ENCODE measurements at places on chromosomes 16 and 17.
A peak's percentile ranks its signal among the peaks of the same experiment; 100 is the strongest.

- DNase-seq, result no peak
Measured at GRCh38 chr17:46978489-46979146, 435 bp downstream of the RPRML start.

DNA sequence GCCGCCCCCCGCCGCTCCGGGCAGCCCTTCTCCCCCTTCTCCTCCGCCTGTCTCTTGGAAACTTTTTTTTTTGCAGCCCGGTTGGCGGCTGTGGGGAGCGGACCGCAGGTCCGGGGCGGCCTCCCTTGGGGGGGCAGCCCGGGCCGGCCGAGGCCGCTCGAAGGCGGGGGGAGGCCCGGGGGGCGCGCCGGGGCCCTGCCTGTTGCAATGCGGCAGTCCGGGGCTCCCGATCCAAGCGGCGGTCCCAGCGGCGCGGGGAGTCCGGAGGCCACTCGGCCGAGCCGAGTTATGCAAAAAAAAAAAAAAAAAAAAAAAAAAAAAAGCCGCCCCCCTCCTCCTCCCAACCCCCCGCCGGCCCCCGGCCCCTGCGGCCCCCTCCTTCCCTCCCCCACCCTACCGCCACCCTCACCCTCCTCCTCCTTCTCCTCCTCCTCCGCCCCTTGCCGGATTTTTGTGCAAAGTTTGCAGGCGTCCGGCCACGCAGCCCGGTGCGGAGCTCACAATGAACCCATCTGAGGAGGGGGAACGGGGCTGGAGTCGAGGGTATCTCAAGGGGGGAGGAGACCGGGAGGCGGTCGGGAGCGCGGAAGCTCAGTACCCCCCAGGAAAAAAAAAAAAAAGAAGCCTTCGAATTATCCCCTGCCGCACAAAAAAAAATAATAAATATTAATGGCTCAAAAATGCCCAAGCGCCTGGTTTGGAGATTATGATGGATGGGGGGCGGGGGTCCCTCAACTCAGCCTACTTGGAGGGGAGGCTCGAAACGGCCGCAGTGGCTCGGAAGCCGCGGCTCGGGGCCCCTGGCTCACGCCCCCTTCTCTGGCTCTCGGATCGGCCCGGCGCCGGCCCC, at the start of gene ZNF423:
Gene ZNF423 (minus strand): TSS at position 291 of the 850 bp plus-strand sequence. CDS start 338 bp downstream, outside the sequence.
- no peak for DNase-seq

DNA sequence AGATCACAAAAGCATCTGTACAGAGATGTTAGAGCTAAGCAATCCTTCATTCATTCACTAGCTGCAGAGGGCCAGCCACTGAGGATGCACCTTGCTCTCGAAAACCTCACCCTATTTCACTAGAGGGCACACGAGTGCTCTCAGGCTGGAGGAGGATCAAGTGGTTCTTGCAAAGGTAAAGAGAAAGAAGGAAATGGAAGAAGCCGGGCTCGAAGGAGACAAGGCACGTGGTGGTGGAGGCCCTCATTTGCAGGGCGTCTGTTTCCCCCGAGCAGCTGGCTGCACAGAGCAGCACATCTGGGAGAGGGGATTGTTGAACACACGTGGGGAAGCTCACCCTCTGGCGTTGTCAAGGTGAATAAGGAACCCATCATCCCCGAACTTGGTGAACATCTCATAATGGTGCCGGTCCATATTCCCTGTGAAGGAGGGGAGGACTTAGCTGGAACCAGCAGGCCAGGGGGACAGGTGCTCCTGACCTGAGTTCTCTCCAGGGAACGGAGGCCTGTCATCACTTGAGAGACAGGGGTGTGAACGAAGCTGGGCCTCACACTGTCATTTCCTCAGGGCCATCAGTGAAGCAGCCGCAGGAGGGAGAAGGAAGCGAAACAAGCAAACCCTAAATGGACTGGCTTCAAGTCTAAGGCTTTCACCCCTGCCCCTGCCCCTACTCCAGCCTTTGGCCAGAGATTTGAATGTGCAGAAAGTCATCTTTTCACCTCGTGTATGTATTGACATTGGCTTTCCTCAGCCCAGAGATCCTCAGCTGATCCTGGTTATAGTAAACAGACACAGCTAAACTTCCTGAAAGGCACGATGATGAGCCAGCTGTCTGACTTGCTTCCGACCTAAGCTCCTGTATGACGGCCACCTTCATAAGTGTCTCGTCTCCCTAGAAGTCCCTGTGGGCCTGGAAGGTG, 27.6 kb downstream of the PRKAR1A start:
- no peak for DNase-seq

DNA sequence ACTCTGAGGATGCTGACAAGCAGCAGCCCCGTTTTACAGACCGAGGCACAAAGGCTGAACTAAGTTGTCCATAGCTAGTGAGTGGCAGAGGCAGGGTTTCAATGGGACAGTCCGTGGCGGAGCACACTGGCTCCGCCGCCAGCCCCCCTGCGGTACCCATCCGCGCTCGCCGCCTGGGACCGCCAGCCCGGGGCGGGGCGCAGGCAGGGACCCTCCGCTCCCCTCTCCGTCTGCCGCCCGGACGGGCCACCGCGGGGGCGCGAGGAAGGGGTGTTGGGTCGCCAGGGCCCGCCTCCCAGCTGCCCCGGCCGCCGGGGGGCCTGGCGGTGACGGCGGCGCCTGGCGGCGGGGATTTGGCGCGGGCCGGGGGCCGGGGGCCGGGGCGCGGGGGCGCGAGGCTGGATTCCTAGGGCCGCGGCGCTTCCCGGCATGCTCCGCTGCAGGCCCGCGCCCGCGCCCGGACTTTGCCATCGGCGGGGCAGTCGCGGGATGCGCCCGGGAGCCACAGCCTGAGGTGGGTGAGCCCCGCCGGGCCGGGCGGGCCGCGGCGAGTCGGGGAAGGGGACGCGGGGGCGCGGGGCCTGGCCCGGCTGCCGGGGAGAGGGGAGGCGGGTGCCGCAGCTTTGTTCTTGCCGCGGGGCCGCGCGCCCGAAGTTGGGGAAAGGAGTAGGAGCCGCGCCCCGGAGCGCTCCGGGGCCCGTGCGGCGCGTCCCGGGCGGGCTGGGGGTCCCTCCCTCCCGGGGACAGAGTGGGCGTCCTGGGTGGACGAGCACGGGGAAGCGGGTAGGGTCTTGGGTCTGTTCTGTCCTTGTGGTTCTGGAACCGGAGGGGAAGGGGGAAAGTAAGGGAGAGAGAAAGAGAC, at the start of gene TMEM98:
Gene TMEM98 (plus strand): TSS at position 430 of the 862 bp plus-strand sequence. CDS start 3,376 bp downstream, outside the sequence.
- DNase-seq, result no peak

GRCh38 chr17:57284583-57284982, 28.3 kb downstream of the MSI2 start:
- no peak for DNase-seq

- no peak for DNase-seq
Measured at GRCh38 chr16:81846105-81846504, 67.0 kb downstream of the PLCG2 start.

DNA sequence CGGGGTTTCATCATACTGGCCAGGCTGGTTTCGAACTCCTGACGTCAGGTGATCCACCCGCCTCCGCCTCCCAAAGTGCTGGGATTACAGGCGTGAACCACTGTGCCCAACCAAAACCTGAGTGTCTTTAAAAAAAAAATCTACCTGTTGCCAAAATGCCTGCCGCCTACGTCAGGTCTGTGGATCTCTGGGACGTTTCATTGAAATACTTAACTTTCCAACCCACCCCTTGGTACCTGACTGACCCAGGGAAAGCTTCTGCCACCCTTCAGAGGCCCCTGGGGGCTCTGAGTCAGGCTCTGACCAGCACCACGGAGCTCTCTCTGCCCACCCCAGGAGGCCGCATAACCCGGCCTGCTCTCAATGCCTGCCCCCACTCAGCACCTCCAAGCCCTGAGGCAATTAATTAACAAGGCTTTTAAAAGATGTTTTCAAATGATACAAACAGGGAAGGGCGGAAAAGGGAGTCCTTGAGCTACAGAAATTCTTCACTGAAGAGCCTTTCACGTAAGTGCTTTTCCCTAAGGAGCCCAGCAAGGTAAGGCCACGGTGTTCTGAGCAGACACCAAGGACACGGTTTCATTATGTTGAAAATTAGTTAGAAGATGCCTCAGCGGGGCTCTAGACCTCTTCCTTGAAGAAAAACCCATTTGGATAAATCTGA, 29.3 kb upstream of the GSG1L start:
- no peak for DNase-seq

DNA sequence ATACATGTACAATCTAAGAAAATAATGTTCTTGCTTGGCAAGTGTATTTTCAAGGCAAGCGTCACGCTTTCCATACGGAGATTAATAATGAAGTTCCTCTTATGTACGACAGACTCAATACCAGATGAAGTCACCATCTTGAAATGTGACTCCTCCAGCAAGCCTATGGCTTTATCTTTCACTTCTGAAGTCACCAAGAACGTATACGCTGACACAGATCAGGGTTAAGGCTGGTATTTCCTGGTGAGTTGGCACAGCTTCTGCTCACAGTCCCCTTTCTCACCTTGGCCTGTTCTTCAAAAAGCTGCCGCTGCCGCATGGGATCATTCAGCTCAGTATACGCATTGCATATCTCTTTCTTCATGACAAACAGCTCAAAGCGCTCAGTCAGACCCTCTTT, 6.1 kb upstream of the ADAT1 start:
- DNase-seq, result no peak

- DNase-seq, result no peak
Measured at GRCh38 chr17:4307179-4307930, 43.6 kb upstream of the ANKFY1 start.

- DNase-seq, result no peak
Measured at GRCh38 chr17:19645734-19646201, 2.8 kb upstream of the ALDH3A2 start.

GRCh38 chr17:29568331-29569244, at the start of gene TP53I13:
Gene TP53I13, plus strand, starts transcription at chr17:29568701. Its CDS starts 58 bp downstream, at chr17:29568759.
- DNase-seq, result peak; percentile 60

GRCh38 chr17:28547096-28547622, 5.3 kb downstream of the UNC119 start:
- DNase-seq, result no peak

DNA sequence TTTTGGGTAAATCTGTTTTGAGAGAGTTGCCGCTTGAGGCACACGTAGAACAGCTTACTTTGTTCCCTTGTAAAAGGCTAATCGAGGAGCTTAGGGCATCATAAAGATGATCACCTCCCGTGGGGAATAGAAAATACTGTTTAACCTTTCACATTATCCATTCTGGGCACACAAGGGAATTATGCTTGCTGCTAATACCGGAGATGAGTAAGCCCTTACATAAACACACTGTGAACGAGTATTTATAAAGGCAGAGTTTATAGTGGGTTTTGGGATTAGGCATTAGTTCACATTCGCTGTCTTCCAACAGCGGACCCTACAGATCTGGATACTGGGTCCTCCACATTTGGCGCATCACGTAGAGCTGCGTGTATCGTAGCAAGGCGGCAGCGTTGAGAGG, 51.2 kb upstream of the CNTNAP4 start:
- DNase-seq, result peak; percentile 79

DNA sequence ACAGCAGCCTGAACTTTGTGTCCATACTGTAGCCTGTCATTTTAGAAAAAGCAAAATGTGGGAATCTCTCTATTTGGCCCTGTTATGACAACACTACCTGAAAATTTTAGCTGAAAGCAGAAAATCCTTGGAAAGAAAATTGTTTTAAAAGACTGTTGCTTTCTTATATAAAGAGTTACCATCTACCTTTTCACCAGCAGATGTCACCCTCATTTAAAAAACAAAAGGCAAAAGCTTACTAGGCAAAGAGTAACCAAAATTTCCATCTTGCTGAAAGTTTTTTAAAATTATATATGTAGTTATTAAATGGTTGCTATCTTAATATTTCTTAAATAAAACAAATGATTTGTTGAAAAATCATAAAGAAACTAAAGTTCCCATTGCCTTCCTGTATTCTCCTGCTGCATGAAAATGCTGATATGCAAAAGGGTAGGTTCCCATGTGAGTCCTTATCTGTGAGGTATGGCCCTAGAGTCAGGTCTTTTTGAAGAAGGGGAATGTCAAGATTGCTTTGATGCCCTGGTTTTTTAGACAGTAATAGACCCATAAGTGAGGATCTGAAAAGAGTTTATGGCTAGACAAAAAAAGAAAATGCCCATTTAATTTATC, 61.0 kb downstream of the TNRC6C start:
- peak; percentile 9 for DNase-seq

- no peak for DNase-seq
Measured at GRCh38 chr17:66248285-66248684, 19.1 kb upstream of the APOH start.

DNA sequence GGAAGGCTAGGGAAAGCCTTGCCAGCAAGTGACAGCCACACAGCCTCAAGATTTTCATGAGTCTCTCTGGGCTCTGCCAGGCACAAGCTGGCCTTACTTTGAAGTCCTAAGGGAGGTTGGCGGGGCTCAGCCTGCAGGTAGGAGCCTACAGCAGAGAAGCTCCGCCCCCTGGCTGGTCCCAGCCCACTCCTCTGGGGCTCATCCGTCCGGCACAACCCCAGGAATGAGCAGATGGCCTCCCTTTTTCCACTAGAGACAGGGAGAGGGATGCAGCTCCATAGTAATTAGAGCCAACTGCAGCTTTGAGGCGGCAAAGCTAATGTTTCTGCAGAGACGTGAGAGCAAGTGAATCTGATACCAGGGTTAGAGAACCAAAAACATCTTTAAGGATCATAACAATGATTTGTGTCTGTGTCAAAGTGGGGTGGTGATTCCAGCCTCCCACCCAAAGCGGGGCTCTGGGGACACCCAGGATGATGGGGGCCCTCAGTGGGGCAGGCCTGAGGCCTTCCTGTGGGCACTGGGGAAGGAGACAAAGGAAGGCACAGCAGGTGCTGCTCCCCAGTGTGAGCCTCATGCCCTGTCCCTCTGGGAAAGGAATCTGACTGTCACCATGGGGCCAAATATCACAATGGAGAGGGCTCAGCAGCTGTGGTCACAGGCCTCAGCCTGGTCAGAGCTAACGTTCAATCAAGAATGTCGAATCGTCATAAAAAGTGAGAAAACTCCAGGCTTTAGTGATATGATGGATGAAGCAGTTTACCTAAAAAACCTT, 61.5 kb downstream of the RBFOX3 start:
- no peak for DNase-seq

DNA sequence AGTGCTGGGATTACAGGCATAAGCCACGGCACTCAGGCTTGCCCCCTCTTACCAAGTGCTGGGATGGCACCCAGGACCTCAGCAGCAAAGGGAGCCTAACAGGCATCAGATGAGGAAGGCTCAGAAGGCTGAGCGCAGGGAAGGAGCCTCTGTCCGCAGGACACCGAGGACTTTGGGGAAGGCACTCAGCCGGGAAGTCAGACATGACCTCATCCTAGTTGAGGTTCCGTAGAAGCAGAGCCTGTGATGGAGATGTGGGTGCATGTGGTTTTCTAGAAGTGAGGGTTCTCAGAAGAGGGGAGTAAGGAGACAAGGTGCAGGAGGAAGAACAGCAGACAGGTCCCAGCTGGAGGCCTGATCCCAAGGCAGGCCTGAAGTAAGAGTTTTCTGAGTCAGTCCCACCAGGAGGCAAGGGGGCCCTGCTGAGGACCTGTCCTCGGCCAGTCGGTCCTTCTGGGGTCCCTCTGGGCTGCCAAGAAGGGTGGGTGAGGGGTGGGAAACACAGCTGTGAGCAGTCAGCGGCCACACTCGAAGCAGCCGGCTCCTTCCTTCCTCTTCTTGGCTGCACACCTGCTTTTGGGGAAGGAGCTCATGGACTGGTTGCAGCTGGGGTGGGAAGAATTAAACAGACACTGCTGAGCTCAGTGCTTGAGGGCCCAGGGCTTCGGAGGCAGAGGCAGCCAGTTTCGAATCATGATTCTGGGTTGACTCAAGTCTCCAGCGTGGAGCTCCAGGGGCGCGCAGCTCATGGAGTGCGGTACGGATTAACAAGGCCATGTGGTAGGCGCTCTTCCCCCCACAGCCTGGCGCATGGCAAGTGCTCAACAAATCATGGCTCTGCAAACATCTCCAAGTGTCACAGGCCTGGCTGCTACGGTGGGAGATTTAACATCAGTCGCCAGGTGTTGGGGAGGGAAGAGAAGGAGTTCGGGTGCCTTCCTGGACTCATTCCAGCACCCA, 38.9 kb upstream of the SNN start:
- DNase-seq, result no peak

All from COLO829 (cell line).